ENCODE measurements at places on chromosomes 12 and 14.

GRCh38 chr14:86166541-86166940 is 636.6 kb downstream of the FLRT2 start:
- DNase-seq, result no peak

- no peak for DNase-seq
These were observed 78.8 kb upstream of the NEDD1 start for GRCh38 chr12:96828169-96828789.

GRCh38 chr12:129339336-129339735 is 486.1 kb downstream of the GLT1D1 start:
- no peak for DNase-seq

- DNase-seq, result no peak
These were observed 836 bp downstream of the EVL start for GRCh38 chr14:100065942-100066574.

GRCh38 chr12:54821676-54822075 is 32.6 kb upstream of the MUCL1 start:
- no peak for DNase-seq

All from WTC11 (cell line).